Activated gamma-delta T cell treated with anti-CD3 and anti-CD28 coated beads, Interleukin-2, amount 50 U/mL, for 16 hours (primary cell): ENCODE measurements at places on chromosomes 5 and 9.

DNA sequence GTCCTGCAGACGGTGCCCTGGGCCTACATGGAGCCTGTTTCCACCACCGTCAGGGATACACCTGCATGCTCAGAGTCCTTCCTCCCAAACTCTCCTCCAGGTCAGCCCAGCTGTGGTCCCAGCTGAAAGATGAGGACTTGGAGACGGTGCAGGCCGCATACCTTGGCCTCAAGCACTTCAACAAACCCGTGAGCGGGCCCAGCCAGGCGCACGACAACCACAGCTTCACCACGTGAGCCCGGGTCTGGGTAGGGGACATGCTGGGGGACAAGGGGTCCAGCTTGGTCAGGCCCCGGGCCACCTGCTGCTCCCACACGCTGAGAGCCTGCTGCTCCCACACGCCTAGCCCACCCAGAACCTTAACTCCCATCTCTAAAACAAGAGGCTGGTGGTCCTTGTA is 16.6 kb upstream of the CARD19 start:
- DNase-seq, result no peak

- DNase-seq, result no peak
Measured at GRCh38 chr5:3382151-3382550, 213.5 kb upstream of the IRX1 start.

DNA sequence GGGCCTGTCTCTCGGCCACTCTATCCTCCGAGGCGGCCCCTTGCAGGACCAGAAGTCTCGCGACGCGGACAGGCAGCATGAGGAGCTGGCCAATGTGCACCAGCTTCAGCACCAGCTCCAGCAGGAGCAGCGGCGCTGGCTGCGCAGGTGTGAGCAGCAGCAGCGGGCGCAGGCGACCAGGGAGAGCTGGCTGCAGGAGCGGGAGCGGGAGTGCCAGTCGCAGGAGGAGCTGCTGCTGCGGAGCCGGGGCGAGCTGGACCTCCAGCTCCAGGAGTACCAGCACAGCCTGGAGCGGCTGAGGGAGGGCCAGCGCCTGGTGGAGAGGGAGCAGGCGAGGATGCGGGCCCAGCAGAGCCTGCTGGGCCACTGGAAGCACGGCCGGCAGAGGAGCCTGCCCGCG is 283.5 kb downstream of the ARHGEF28 start:
- DNase-seq, result no peak

DNA sequence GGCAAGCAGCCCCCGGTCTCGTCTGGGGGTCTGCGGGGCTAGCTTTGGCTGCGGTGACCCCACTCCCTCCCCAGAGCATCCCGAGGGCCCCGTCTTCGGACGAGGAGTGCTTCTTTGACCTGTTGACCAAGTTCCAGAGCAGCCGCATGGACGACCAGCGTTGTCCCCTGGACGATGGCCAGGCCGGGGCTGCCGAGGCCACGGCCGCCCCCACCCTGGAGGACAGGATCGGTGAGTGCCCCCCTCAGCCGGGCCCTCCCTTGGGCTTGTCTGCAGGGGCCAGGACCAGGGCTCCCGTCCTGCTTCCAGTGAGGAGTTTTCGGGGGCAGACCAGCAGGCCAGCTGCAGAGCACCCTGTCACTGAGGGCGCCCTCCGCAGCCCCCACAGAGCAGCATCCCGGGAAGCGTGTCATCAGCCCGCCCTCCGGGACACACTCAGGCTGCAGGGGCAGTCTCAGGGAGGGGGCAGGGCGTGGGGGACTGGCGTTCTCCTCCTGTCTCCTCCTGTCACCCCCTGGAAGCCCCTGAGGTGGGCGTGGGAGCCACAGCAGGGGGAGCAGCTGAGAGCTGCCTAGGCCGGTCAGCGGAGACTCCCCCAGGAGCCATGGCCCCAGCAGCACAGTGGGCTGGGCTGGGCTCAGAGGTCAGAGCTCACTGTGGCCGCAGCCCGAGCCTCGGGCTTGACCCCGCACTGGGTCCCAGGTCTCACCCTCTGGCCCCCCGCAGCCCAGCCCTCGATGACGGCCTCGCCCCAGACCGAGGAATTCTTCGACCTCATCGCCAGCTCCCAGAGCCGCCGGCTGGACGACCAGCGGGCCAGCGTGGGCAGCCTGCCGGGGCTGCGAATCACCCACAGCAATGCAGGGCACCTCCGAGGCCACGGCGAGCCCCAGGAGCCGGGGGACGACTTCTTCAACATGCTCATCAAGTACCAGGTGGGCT is 7.7 kb downstream of the DNLZ start:
- no peak for DNase-seq

DNA sequence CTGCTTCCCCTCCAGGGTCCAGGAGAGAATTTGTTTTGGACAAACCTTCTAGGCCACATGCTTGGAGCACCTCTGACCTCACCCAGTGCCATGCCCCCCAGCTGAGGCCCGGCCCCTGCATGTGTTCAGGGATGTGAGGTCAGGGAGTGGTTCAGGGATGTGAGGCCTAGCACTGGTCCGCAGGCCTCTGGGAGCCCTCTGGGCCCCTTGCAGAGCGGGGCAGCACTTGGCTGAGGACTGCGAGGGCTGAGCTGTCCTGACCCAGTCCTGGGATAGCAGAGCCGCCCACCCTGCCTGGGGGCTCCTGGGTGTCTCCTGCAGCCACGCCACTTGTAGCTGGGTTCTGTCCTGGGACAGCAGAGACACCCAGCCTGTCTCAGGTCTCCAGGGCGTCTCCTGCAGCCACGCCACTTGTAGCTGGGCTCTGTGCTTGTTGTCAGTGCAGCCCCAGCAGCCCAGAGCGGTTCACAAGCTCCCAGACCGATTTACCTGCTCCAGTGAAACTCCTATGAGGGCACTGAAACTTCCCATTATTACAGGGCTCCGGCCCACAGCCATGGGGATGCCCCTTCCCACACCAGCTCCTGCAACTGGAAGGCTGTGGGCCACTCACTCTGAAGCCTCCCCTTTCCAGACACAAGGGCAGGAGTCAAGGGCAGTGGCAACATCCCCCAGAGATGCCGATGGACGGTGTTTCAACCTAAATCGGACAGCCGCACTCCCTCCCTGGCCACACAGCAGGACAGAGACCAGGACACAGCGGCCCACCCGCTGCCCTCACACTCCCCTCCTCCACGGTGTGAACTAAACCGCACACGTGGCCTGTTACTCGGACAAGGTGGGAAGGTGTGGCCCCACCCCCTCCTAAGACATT is 5.4 kb upstream of the CEP72 start:
- no peak for DNase-seq
